HTR-8/SVneo (cell line): ENCODE measurements at places on chromosomes 3 and 15.

DNA sequence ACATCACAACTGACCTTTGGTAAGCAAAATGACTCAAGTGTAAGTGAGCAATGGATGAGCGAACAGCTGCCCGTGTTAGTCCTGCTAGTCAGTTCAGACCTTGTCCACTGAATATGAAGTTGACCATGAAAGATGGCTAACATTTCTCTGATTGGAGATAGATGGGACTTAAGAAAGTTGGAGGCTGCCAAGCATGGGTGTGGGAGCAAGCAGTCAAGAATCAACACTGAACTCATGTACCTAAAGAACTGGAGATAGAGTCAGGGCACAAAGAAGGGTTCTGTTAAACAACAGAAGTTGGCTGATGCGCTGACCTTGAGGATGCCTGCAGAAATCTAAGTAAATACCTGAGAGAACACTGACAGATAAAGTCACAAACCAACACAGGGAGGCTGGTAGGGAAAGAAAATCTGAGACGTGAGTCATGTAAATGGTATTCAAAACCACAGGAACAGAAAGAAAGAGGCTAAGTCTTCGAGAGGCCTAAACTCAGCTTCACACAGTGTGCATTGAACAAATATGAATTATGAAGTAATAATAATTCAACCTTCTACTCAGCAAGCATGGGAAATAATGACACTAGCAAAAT is 30.7 kb upstream of the ANPEP start:
- peak; percentile 79 for DNase-seq

GRCh38 chr3:131503320-131503635 is 507 bp upstream of the MRPL3 start:
- no peak for DNase-seq

DNA sequence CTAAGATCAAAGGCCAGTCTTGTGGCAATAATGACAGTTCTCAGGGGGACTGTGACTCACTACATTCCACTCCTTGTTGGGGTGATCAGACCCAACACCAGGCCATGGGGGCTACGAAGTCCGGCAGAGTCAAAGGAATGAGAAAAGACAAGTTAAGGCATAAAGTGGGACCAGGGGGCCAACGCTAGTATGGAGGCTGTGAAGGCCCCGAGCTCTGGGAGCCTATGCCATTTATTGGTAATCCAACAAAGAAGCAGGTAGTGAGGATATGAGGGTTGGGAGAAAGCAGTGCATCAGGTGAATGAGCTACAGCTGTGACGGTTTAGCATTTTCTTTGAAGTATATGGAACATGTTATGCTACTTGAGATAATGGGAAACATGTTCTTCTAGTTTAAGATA is 104.4 kb upstream of the C2CD4B start:
- DNase-seq = no peak

DNA sequence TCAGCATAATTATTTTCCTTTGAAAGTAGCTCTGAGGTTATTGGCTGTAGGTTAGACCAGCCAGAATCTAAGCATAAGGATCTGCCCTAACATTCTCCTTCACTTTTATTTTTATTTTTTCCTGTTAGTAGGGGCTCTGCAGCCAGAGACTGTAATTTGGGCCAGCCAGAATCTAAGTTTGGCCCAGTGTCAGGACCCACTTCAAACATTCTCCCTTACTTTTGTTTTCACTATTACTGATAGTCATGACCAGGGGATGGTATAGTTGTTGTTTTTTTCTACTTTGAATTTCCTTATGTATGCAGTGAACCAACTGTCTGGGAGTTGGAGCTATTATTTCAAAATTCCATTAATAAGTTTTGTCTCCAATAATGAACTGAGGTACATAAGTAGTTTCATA is 121.0 kb upstream of the MBNL1 start:
- DNase-seq = no peak

DNA sequence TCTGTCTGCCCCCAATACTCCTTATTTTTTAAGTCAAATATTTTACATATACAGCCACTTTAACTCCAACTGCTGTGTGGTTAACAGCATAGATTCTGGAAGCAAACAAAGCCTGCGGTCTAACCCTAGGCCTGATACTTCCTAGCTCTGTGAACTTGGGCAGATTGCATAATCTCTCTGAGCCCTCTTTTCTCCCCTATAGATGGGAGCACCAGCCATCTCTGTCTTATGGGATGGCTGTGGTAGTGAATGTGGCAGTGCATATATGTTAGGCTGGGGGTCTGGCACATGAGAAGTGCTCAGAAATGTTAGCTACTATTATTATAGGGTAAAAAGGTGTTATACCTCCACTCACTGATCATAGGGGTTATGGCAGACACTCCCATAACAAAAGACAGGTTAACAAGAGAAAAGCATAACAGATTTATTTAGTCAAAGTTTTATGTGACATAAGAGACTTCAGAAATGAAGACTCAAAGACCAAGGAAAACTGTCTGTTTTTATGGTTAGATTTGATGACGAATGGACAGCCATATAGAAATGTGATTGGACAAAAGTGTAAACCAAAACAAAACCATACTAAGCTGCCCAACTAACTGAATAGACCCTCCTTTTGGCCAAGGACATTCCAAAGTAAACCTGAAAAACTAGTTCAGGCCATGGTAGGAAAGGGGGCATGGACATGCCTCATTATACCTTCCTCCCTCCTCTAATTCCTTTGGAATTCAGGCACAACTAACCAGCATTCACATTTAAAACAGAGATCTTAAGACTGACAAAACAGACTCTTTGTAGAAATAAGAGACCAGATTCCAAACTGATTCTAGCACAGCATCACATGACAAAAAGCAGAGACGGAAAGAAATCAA is 53.9 kb upstream of the DAZL start:
- no peak for DNase-seq

DNA sequence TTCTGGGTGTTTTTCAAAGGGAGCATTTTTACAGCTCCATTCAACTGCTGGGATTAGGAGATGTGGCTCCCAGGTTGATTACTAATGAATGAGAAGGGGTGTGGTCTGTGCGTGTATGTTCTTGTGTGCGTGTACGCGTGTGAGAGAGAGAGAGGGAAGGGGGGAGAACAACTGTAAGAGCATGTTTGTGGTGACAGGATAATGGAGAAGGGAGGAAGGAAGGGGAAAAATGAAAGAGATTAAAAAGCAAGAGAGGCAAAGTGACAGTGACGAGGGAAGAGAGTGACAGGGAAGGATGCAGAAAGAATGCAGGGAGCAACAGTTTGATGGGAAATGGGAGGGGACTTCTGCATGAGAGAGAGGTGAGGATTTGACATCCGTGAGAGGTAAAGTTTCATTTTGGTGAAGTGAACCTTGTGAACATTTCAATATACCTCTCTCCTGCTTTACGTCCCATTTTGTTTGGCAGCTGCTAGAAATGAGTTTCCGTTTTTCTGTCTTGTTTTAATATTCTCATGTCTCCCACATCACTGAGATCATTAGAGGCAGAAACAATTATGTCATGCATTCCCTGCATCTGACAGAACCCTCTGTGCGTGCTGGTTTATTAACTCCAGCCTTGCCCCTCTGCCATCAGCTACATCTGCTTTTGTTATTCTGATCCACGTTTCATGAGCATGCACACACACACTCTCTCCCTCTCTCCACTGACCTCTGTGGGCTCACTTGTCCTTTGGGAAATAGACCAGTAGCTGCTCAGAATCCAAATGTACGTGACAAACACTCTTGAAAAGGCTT is 161.6 kb downstream of the GAP43 start:
- no peak for DNase-seq

DNA sequence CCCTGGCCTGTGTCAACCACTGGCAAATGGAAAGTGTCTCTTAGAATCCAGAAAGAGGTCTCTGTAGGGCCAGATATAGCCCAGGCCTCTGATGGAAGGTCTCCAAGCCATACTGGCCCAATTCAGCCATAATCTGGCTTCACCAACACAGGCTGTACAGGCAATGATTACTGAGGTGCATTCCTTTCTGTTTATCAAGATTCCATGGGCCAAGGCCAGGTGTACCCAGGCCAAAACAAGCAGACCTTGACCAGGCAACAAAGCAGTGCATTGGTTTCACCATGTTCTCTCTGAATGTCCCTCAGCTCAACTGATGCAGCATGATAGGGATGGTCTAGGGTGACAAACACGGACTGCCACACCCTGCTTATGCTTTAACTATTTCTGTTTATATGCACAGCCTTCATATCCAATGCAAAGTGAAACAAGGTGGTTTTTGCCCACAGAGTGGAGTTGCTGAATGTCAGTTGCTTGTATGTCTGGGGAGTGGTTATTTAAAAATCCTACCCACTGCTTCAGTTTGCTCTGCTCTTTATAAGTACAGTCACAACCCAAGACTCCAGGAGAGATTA is 25.2 kb downstream of the CCNL1 start:
- DNase-seq = no peak

- no peak for DNase-seq
These were observed 14.4 kb downstream of the GK5 start for GRCh38 chr3:142211034-142211433.

DNA sequence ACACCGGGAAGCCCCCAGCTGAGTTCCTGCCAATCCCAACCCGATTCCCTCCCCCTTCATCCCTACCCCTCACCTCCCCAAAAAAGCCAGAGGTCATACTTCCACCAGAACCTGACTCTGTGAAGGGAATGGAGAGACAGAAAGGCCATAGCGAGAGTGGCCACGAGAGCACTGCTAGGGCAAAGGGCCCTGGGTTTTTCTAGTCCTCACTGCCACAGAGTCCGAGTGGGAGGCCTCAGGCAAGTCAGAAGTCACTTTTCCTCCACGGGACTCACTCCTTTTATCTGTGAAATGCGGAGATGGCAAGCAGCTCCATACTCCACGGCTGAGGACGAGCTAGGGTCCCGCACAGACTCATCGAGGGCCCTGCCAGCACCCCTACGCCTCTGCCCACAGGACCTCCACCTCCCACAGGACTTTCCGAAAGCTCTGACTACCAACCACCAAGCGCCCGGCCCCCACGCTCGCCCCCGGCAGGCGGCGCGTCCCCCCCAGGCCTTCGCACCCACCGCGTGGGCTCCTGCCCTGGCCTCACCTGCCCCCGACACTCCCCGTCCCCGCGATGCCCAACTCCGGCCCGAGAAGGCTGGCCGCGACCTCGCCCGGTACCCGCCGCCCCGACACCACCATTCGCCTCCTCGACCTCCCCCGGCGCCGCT is 792 bp downstream of the ATP13A3 start:
- no peak for DNase-seq

DNA sequence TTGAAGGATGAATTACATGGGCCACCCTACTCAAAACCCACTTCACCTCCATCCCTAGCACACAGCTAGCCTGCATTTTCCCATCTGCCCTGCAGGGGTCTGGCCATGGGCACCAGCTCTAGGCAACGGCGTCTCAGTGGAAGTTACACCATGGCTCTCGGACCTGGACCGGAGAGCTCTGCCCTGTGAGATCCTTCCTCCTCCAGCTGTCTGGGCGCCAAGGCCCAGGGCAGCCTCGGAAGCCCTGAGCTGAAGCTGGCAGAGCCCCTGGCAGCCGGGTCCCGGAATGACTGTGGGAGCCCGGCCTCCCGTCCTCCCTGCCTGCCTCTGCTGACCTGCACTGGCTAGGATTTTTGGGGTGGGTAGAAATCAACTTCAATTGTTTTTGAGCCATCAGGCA is 98.9 kb downstream of the CHSY1 start:
- DNase-seq = no peak

GRCh38 chr3:127039719-127040118 is 56.8 kb downstream of the PLXNA1 start:
- DNase-seq = no peak

- DNase-seq = peak; percentile 41
These were observed 33.6 kb downstream of the VGLL4 start for GRCh38 chr3:11610044-11610671.

- no peak for DNase-seq
These were observed 313.3 kb downstream of the UACA start for GRCh38 chr15:70450142-70450443.
